GM23248 (cell line): ENCODE measurements at places on chromosomes 11 and 22.
A peak's percentile ranks its signal among the peaks of the same experiment; 100 is the strongest.

DNA sequence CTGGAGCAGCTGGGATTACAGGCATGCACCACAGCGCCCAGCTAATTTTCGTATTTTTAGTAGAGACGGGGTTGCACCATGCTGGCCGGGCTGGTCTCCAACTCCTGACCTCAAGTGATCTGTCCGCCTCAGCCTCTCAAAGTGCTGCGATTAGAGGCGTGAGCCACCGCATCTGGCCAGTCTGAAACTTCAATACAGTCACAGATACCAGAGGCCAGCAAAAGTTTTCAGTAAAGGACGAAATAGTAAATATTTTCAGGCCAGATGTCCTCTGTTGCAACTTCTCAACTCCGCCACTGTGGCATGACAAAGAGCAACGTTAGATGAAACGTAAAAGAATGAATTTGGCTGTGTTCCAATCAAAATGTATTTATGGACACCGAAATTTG is 403.6 kb downstream of the MN1 start:
- DNase-seq, result peak; percentile 64

DNA sequence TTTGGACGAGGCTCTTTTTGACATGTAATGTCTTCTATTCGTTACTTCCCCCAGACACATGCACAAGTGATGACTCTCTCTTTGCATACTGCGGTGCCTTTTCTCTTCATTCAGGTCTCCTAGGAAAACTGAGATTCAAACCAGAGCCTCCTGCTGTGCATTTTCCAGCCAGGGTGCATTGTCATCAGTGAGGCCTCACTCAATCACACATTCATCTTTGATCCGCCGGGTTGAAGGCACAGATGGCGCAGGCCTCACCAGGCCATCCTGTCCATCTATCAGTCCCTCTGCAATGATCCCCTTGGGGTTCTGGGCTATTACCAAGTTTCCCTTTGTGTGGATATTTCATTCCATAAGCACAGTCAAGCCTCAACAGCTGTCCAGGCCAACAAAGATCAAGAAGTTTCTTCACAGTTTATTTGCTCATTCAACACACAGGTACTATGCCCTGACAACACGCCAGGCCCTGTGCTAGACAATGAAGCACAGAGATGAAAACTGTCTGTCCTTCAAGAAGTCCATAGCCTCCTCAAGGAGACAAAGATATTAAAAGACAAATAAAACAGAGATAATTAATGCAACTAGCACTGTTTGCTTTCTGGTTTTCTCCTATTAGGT is 107.8 kb downstream of the LARGE1 start:
- no peak for DNase-seq

DNA sequence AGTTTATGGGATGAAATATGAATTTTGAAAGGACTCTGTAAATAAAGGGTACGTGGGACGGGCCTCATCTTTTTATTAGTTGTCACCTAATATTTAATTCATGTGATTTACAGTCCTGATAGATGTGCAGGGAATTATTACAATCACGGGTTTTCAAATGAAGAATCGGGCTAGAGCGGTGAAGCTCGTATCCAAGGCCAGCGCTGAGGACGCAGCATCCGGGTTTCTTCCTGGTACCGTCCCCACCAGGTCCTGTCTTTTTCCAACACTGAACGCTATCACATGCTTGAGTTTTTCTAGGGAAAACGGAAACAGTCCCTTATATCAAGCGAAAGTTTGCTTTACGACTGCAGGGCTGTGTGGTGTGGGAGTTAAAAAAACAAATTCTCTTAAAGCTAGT is 787 bp downstream of the SMDT1 start:
- DNase-seq, result peak; percentile 77

DNA sequence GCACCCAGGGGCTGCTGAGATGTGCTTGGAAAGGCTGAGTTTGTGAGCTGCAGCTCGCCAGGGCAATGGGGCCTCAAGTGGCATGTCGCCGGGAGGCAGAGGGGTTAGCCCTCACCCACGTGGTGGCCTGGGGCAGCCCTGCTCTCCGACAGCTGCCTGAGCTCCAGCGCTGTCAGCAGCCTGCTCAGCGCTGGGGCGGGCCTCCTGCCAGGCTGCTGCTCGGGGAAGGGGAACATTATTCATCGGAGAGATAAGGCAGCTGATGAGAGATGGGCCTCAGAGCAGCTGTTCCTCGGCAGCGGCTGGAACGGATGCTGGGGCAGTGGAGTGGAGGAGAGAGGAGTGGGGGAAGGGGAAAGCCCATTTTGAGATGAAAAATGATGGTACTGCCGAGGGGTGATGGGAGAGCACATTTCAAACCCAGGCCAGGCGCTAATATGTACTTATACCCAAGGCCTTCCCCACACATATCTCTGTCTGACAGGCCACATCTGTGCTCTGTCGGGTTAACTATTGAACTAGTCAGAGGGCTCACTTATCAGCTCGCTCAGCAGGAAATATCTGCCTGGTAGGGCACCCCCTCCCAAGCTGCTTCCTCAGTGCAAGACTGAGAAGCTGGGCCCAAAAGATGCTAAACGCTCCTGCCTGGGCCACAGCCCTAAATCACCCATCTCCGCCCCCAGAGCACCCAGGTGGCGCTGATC is 79.5 kb downstream of the TIMP3 start:
- DNase-seq, result no peak

GRCh38 chr11:7971846-7972245 is 6.6 kb upstream of the NLRP10 start:
- no peak for DNase-seq

DNA sequence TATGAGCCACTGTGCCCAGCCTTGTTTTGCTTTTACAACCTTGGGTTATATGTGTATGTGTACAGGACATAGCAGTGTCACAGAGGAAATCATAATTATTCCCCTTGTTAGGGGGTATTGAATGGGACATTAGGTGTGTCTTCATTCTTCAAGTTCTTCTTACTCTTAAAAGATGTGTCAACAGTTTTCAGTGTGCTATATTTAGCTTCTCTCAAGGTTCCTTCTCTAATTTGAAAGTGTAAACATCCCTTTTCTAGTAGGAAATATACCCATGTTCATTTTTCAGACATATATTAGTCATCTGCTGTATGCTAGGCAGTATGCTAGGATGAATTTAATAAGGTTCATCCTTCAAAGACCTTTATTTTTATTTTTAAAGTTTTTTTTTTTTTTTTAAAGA is 17.1 kb downstream of the PCF11 start:
- DNase-seq, result no peak

DNA sequence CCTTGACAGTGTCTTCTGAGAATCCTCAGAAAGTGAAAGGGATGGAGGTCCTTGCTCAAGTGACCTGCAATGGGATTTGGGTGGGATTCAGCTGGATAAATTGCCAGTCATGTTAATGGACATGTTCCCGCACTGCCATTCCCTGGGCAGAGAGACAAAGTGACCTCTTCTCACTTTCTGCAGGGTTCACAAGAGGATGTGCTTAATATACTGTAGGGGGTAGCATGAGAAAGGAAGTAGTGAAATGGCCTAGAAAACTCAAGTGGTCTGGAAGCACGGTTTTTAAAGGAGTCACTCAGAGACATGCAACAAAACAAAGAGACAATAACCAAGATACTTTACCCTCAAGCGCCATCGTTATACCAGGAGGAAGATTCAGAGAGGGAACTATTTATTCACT is 70.2 kb downstream of the NELL1 start:
- no peak for DNase-seq

GRCh38 chr11:123822599-123822998 is 16.4 kb upstream of the OR6M1 start:
- DNase-seq, result no peak

DNA sequence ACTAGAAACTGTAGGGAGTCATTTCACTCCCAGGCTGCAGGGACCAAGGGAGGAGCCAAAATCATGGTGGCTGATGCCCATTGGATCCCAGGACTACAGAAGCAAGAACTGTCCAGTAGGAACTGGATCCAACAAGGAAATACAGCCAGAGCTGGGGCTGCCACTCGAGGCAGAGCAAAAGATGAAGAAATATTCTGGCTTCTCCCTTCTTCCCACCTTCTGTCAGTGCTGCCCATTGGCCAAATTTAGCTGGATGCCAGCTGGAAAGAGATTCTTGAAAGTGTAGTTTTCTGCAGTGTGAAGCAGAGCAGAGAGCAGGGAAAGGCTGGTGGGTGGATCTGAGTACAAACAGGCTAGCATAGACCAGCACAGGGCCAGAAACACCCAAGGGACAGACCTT is 45.6 kb downstream of the COMMD9 start:
- no peak for DNase-seq

DNA sequence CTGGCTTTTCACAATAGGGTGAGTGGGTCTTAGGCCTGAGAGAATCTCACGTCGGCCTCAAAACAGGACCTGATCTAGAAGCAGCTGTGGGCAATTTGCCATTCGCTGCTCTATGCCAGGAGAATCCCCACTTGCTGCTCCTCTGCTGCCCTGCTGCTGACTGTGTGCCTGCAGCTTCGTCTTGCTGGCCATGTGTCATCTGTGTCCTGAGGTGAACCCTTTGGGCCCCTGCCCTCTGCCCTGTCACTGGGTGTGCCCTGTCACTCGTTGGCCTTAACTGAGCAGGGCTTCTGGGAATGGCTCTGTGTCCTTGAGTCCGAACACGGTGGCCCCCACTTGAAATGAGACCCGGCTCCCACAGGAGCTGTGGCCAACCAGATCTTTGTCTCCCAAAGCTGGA is 6.2 kb downstream of the NAA40 start:
- DNase-seq, result peak; percentile 76

DNA sequence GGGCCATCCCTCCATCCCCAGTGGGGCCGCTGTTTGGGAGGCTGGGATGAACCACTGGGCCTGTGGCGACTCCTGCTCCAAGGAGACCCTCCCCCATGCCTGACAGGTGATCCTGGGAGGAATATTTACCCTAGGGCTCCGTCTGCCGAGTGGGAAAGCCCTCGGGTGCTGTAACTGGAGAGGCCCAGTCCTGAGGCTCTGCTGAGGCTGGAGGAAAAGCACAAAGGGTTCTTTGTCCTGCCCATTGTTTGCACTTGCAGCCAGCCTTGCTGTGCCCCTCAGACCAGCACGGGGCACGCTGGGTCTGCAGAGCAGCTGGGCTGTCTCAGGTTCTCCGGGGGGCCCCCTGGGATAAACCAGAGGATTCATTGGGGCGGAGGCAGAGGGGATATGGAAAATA is 321.1 kb downstream of the MN1 start:
- no peak for DNase-seq

DNA sequence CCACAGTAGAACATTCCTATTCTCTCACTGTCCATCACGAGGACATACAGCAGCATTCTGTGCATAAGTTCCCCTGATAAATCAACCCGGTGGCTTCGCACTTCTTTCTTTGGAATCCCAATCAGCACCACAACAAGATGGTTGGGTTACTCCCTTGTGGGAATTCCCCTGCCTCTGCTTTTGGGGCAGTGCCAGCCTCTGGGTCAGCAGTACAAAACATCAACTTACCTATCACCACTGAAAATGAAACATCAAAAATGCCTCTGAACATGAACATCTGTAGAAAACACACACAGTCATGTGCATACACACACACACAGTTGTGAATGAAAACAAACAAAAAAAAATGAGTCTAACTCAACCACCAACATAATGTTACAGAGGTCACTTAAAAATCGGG is 79.3 kb downstream of the KCNA4 start:
- DNase-seq, result no peak

DNA sequence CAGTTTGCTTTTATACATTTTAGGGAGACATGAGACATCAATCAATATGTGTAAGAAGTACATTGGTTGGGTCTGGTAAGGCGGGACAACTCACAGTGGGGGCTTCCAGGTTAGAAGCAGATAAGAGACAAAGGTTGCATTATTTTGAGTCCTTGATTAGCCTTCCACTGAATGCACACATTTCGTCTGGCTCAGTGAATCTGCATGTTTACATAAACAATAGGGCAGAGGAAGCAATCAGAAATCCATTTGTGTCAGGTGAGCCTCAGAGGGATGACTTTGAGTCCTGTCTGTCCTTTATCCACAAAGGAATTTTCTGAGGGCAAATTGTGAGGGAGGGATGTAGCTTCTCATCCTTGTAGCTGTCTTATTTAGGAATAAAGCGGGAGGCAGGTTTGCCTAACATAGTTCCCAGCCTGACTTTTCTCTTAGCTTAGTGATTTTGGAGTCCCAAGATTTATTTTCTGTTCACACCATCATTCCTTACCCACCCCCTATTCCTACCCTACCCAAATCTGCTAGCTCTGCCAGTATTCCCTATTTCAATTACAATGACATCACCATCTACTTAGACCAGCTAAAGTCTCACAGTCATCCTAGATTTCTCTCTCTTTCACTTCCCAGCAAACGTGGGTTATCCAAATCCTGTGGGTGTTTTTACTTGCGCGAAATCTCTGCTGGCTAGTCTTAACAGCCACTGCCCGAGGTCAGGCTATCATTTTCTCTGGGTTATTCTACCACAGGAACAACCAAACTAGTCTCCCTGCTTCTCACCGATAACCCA is 2.9 kb downstream of the SC5D start:
- no peak for DNase-seq

- DNase-seq, result no peak
Observed at GRCh38 chr11:47225552-47226400, 11.0 kb downstream of the DDB2 start.

DNA sequence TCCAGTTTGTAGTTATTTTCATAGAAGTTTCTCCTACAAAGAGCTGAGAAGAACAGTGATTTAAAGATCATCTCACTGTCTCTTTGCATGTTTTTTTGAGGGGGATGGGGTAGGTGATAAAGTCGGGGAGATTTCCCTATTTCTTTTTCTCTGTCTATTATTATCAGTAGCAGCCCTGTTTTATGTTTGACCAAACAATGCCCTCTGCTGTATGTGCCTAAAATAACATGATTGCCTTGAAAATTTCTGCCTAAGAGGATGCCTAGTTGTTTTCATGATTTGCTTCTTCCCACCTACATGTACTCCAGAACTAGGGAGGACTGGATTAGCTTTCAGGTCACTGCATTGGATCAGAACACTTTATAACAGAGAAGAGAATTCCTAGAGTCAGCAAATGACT is 1330.2 kb downstream of the LRRC4C start:
- DNase-seq, result peak; percentile 3

DNA sequence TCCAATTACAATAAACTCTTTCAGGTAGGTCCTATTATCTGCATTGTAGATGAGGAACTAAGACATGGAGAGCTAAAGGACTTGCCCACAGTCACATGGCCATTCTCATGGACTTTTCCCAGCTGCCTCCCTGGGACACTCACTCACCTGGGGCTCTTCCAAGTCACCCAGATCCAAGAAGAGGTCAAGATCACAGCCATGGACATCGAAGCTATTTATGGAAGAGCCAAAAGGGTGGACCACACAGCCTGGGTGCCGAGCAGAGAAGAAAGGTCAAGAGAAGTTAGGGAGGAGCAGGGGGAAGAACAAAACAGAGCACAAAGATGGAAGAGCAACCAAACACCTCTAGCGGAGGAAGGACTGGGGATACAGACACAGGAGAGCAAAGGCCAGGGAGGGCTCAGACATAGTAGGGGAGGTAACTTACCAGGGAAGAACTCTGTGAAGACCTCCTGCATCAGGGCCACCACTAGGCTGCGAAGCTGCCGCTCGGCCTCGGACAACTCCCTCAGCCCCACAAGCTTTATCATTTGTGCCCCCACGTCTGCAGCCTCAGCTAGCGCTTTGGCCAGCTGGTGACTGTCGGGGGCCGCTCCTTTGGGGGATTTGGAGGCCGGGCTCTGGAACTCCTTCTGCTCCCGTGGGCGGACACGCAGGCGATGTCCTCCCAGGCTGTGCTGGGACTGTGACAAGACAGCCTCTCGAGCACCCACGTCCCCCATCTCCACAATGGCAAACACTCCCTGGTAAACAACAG is 7.4 kb upstream of the EEF1G start:
- no peak for DNase-seq

GRCh38 chr11:75056814-75057213 is 39.9 kb downstream of the OR2AT4 start:
- no peak for DNase-seq
